ENCODE measurements at places on chromosomes 7 and 10.

- no peak for DNase-seq
Measured at GRCh38 chr7:128267595-128267924, 26.5 kb downstream of the LEP start.

GRCh38 chr10:48923748-48924147, 15.9 kb downstream of the LRRC18 start:
- DNase-seq = no peak

- DNase-seq = no peak
Measured at GRCh38 chr7:99827040-99827778, 604 bp upstream of the CYP3A43 start.

DNA sequence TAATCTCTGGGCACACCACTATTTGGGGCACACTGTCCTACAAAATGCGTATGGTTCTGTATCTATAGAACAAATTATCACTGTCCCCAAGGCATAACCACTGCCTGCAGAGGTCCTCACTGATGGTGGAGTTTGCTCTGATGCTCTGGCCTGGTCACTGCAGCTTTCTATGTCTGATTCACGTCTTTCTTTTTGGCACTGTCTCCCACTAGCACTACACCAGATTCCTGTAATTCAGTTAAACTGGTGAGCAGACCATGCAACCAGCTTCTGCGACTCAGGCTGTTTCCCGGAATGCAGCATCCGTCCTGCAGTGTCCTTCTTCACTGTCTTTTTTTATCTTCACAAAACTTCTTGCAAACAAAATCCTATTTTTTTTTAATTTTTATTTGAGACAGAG, 112.8 kb downstream of the KLF6 start:
- DNase-seq = no peak

GRCh38 chr10:98481404-98481945, 34.7 kb upstream of the HPS1 start:
- no peak for DNase-seq

All from D341Med (cell line).